ENCODE measurements at places on chromosomes 13 and 19.

DNA sequence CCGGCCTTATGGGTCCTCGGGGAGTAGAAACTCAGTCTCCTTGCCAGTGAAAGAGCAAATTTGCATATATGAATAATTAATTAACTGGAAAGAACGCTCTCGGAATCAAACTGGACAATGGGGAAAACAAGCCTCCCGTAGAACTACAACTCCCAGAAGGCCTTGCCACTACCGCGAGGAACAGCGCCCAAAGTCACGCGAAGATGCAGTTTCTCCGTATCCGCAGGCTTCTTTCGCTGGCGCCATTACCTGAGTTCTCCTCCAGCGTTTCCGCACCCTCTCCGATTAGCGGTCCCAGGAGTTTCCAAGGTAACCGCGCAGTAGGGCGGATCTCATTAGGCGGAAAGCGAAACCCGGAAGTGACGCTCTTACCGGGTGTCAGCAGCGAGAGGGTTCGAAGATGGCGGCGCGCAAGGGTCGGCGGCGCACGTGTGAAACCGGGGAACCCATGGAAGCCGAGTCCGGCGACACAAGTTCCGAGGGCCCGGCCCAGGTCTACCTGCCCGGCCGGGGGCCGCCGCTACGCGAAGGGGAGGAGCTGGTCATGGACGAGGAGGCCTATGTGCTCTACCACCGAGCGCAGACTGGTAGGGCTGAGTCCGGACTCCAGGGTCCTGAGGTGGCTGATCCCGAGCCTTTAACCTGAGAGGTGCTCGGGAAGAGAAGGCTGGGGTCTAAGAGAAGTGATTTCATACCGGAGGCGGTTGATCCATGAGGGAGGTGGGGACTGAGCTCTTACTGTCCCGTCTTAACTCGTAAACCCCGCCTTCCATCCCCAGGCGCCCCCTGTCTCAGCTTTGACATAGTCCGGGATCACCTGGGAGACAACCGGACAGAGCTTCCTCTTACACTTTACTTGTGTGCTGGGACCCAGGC, at the start of gene GRWD1:
GRWD1 (plus strand) TSS at position 378 of the 876 bp plus-strand sequence; CDS start at position 401, 23 bp downstream.
- peak; percentile 98 for DNase-seq

- no peak for DNase-seq
Observed at GRCh38 chr13:68749796-68750195, 1357.8 kb upstream of the ATXN8OS start.

DNA sequence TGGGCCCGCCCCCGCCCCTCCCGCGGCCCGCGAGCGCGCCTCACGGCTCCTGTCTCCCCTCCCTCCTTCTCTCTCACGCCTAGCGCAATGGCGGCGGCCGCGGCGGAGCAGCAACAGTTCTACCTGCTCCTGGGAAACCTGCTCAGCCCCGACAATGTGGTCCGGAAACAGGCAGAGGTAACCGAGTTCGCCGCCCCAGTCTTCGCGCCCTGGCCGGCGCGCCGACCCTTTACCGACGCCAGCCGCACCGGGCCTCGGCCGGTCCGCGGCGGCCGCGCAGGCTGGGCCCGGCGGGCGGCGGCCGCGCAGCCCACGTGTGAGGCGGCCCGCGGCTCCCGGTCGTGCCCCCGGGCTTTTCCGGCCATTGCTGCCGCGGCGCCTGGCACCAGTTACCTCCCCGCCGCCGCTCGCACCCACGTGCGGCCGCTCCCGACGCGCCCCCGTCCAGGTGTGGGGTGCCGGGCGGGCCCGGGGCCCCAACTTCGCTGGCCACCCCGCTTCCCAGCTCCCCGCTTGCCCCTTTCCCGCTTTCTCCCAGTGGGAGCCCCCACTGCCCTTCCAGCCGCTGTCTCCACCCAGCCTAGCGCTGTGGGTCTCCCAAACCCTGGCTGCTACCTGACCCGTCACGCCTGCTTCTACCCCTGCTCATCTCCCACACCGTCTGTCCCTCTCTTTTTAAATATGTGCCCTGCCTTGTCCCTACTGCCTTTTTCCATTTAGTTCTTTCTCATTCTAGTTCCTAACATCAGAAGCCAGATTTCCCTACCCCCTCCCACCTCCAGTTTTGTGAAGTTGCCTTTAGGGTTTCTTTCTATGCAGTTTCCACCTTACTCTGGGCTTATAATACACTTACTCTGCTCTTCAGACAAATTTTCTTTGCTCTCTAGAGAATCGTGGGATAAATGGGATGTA, 23.4 kb downstream of the IPO5 start:
- peak; percentile 27 for DNase-seq

- DNase-seq, result no peak
Observed at GRCh38 chr19:33464733-33465115, 56.9 kb downstream of the PEPD start.
